ENCODE measurements at places on chromosomes 12 and 14.

DNA sequence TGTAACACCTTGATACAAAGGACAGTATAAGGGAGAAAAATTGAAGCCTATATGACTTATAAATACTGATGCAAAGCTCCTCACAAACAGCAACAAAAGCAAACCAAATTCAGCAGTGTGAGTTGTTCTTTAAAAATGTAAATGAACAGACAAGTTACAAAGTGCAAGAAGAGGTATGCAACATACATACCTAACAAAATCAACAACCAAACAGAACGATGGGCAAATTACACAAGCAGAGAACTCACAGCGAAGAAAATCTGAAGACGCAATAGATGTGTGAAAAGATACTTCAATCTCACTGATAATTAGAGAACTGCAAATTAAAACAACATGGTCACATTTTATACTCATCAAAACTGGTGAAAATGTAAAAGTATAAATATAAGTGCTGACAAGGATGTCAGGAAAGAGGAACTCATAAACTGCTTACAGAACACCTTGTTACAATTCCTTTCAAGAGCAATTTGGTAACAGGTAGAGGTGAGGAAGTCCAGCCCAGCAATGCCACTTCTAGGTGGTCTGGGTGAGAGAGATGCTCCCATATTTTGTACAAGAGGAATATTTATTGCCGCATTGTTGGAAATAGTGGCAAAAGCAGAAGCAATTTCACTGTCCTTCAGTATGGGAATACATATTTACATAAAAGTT lies 47.3 kb downstream of the CORO1C start:
- DNase-seq, result no peak

DNA sequence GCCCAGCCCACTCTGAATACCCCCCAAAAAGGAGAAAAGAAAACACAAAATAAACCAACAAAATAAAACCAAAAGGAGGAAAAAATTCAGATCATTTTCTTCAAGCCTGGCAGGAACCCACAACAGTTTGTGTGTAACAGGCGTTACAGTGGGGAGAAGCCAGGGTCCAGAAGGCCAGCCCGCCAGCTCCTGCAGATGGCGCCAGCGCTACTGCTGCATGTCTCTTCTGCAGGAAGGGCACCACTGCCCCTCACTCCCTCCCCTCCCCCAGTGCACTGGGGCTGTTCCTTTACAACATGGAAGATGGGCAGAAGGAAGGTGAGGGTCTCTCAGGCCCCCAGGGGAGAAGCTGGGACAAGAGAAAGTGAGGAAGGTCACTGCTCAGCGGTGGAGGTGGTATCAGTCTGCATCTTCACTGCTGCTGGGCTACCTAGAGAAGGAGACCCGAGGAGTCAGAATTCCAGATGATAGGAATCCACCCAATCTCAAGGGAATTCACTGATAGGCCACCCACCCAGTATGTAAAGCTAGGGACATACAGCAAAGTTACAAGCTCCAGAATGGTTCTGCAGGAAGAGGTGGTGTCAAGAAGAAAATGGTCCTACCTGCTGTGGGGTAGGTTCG lies 2.3 kb upstream of the NOP2 start:
- DNase-seq, result no peak

DNA sequence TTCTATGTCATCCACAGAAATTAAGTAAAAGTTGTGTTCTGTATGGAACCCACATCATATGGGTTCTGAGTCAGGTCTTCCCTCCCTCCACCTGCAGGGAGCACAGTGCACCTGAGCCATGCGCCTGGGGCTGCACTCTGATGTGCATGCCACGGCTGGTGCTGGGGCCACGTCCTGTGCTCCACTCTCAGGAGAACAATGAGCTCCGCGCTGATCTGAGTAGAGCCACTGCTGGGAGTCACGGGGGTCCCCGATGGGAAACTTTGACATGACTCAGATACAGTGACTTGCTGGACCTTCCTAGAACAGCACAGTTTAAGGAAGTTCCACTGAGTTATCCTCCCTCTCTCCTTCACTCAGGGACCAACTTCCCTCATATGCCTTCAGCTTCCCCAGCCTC lies 683.4 kb downstream of the TMEM121 start:
- no peak for DNase-seq

GRCh38 chr12:131093971-131094830 lies 140.5 kb downstream of the ADGRD1 start:
- DNase-seq, result no peak

DNA sequence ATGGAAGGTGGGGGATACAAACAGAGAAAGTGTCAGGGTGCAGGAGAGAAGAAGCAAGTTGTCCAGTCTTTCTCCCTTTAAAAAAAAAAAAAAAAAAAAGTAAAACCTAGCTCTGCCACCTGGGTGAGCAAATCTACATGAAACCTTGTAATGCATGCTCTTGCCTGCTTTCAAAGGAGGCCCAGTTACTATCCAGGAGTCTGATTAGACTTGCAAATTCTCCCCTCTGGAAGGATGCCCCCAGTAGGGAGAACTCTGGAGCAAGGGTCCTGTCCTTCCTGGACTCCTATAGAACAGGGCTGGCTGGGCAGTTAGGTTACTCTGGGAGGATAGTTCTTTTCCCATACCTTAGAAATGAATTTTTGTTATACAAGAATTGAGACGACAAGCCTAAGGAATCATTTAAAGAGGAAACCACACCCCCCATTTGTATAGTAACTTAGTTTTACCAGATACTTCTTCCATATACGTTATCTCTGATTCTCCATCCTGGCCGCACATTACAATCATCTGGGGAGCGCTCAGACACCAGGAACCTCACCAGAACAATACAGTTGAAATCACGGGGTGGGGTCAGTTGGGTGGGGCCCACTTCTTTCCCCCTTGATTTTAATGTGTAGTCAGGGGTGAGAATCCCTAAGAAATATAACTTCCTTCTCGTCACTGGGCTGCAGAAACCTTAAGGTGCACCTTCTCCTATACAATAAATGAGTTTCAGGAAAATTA lies 30.5 kb downstream of the RAB35 start:
- DNase-seq, result no peak

GRCh38 chr12:97275728-97276590 lies 186.6 kb upstream of the RMST start:
- DNase-seq, result no peak
